NCI-H774 (cell line): ENCODE measurements at places on chromosomes 5 and 9.

DNA sequence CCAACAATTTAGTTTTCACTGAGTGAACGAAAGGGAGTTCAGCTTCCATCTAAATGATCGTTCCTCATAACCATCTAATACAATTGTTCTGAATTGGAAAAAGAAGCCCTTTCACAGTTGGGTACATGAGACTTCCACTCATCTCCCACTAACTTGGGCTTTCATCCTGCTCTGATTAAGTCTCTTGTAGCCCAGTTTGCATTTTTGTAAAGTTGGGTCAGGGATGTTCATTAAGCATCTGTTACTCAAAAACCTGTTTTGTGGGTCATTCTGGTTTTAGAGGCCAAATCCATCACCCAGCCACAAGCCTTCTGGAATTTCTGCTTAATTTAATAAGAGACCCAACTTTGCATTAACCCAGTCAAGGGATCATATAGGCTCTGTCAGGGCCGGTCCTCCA, 385.3 kb downstream of the BNC2 start:
- no peak for DNase-seq

DNA sequence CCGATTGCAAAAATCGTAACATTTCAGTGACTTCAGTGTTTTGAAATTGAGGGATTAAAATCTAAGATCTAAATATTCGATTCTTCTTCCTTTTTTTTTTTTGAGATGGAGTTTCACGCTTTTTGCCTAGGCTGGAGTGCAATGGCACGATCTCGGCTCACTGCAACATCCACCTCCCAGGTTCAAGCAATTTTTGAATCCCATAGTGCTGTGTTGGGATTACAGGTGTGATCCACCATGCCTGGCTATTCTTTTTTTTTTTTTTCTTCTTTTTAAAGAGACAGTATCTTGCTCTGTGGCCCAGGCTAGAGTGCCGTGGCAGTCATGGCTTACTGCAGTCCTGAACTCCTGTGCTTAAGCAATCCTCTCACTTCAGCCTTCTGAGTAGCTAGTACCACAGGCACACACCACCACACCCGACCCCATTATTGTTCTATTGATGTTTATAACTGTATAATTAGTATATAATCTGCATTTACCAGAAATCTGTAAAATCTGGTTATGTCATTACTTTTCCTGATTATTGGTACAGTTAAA, 42.7 kb downstream of the NSD1 start:
- DNase-seq = no peak

- no peak for DNase-seq
Observed at GRCh38 chr5:133527311-133527710, 85.0 kb downstream of the FSTL4 start.

DNA sequence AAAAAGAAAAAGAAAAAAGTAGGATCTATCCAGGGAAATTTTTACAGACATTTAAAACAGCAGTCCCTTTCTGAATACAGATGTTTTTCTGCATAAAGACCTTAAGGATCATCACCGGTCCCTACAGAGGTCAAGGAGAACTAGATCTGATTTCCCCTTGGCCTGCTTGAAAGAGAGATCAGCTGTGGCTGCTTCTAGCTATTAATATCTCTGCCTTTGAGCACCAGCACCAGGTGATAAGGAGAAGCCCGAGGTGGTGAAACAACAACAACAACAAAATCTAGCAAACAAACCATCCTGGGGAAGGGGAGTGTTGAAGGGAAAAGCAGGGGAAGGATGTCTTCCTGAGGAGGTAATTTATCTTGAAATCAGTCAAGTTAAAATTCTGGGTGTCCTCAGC, 42.1 kb downstream of the ZNF366 start:
- no peak for DNase-seq

DNA sequence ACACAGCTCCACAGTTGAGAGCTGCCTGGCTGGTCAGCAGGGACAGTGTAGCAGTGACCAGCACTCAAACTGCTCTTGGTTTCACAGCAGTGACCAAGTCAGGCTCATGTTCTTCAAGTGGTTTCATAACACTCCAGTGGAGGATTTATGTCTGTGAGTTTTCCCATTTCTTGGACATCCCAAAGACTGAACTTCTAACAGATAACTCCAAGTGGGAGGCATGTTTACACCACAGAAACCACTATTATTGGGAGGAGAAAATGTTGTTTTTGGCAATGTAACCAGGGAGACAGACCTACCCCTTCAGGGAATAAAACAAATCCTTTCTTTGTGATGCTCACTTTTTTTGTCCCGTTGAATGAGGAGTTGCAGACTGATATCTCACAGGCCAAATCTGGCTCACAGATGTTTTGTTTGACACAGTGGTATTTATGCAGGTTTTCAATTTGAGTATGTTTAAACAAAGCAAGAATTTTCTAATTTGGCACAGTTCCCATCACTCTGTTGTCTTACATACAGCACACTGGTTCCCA, 141.5 kb downstream of the RMI1 start:
- DNase-seq = no peak

DNA sequence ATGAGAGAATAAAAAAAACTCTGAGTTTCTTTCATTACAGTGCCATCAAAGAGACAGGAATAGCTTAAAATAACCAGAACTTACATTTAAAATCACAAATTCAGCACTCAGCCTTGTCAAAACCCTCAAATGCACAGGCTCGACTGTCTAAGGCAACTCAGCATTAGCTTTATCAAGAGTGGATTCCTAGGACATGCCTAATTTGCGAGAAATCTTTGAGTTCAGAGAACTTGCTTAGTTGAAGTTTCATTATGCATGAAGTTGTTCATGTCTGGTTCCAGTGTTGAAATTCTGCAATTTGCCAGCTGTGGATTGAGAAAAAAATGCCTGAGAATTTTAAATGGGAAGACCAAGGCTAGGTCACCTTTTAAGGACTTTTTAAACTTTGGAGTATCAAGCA, 151.1 kb downstream of the LRRC70 start:
- no peak for DNase-seq

DNA sequence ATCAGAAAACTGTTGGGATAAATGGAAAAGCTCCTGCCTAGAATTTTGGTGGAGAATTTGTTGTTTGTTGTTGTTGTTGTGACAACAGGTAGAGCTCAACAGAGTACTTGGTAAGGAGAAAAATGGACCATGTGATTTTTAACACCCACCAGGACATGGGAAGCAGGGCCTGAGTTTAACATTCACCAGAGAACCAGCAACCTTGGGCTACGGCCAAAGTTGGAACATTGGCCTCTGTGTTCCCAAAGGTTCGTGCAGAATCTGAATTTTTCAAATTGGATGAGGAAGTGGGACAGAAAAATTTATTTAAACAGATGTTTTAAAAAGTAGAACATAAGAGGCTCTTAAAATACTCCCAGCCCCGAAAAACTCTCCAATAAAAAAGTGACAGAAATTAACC, 127.0 kb downstream of the GNA14 start:
- no peak for DNase-seq

- no peak for DNase-seq
Observed at GRCh38 chr5:120449501-120449900, 14.6 kb upstream of the PRR16 start.

GRCh38 chr9:131748411-131748955, 8.6 kb upstream of the RAPGEF1 start:
- DNase-seq = peak; percentile 59

DNA sequence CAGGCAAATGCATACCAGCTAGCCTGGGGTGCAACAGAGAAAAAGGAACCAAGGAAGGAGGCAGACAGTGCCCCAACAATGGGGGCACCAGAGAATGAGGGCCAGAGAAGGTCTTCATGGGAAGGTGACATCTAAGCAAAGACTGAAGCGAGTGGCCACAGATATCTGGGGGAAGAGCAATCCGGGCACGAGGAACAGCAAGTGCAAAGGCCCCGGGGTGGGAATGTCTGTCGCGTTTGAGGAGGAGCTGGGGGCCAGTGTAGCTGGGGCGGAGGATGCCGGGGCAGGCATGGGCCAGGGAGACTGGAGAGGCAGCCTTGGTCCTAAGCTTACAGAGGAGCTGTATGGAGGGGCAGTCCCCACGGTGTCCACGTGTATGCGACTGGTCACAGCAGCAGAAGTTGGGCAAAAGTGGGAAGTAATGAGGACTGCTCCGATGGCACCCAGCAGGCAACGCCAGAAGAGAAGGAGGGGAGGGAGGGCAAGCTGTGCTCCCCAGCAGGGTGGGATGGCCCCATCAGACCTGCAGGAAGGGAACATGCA, 19.1 kb downstream of the EEIG1 start:
- no peak for DNase-seq

GRCh38 chr9:91676046-91676445, 252.4 kb upstream of the NFIL3 start:
- DNase-seq = no peak

GRCh38 chr9:112848316-112849151, 42.1 kb downstream of the SLC46A2 start:
- DNase-seq = no peak

GRCh38 chr5:11182441-11183080, 421.5 kb upstream of the DAP start:
- DNase-seq = peak; percentile 6

DNA sequence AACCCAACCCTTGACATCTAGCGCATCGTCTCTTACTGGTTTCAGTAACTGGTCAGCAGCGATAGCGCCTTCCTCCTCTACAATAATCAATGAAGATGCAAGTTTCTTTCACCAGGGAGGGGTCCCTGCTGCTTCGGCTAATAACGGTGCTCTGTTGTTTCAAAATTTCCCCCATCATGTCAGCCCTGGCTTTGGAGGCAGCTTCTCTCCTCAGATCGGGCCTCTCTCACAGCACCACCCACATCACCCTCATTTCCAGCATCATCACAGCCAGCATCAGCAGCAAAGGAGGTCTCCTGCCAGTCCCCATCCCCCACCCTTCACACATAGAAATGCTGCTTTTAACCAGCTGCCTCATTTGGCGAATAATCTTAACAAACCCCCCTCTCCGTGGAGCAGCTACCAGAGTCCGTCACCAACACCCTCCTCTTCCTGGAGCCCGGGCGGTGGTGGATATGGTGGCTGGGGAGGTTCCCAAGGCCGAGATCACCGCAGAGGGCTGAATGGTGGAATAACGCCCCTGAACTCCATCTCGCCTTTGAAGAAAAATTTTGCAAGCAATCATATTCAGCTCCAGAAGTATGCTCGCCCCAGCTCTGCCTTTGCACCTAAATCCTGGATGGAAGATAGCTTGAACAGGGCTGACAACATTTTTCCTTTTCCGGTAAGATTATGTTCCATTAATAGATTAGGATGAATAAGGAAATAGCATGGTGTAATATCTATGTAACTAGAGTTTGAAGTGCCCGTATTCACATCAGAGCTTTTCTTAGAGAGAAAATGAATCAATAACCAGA, 2.2 kb downstream of the CPEB4 start:
- DNase-seq = no peak

DNA sequence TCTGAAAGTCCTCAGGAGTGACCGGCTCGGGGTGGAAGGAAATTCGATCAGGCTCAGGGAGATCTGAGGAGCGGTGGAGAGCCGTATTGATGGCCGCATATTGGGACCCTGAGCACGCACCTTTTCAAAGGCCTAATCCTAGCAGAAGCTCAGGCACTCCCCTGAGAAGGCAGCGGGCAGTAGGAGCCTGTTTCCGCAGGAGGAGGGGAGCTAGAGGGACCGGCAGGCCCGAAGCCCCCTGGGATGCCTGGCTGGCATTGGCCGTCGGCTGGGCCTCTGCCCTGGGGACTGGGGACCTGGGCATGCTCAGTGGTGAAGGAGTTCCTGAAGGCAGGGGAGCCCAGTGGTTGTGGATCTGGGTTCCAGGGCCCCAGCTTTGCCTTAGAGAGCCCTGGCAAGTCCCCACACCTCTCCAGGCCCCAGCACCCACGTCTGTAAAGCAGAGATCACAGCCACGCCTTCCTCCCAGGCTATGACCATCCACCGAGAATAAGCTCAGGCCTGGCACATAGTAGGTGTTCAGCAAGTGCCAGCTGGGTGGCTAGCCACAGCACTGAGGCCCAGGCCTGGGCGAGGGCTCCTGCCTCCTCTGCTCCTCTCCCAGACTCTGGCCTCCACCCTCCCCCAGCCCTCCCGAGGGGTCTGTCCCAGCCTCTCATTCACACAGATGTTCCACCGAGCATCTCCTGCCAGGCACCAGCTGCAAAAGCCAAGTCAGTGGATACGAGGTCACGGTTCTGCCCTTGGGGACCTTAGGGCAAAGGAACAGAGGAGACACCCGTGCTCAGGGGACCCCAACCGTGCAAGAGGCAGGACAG, 17.2 kb upstream of the QRFP start:
- no peak for DNase-seq

DNA sequence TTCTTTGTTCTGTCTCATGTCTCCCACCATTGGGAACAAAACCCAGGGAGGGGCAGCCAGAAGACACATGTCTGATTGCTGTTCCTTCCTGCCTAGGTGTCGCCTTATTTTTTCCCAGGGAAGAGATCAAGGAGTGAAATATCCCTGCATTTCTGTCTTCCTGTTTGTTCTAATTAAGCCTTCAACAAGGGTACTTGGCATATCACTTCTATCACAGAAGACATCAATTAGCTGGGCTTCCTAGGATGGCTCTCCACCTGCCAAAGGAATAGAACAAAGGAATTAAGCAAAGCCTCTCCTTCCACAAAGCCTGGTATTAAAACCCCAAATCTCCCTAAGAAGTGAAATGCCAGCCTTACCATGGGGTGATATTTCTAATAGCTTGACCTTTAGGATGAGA, 299.5 kb upstream of the CD180 start:
- DNase-seq = no peak

GRCh38 chr9:135615666-135616618, 23.4 kb downstream of the GLT6D1 start:
- no peak for DNase-seq

- DNase-seq = peak; percentile 21
Observed at GRCh38 chr9:31588006-31588405, 796.4 kb upstream of the ACO1 start.

DNA sequence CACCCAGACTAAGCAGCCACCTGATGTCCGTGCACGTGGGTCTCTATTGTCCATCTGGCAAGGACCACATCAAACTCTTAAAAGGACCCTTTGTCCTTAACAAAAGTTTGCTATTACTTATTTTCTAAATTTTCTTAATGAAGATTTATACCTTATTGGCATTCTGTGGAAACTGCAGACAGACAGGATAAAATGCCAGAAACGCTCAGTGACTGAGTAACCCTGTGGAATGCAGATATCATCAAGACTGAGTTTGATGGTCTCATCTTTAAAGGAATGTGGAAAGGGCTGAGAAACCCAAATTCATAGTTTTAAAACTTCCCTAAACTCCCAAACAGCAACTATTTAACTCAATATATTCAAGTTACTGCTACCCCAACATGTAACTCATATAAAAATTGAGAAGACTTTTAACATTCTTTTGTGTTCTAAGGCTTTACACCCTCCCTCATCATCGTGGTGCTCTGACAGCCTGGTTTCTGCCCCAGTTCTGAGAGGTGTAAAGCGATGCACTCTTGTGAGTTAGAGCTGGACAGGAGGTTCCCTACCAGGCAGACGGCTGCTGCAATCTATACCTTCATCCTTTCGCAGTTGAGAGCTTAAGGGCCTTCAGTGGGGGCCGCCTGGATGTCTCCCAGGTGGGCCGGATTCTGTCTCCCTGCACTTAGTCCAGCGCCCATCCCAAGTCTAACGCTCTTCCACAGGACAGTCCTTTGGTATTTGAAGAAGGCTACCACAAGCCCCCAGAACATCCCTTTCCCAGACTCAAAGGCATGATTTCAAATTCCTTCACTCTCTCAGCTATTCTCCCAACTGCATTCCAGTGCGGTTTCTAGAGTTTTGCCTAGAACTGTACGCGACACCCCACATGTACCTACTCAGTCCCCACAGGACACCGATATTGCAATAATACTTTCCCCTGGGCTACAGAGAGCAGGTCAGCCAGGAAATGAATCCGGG, 68.9 kb downstream of the DAP start:
- no peak for DNase-seq

GRCh38 chr5:62974623-62975022, 396.0 kb downstream of the LRRC70 start:
- DNase-seq = no peak
